Activated T-cell treated with anti-CD3 and anti-CD28 coated beads, Interleukin-2, amount 50 U/mL, for 72 hours (primary cell): ENCODE measurements at places on chromosomes 2 and 18. TPM values are rescaled to one million over a fixed set of nuclear protein-coding genes. Genes with fewer than 3 reads are reported as not detected.

Gene MTA3
- 36.7 TPM for total RNA-seq

Gene KLHL30
- not detected for total RNA-seq

Gene ABI2
- total RNA-seq: 40.1 TPM

Gene CD8B
- 79.3 TPM for total RNA-seq

Gene SATB2
- 0.65 TPM for total RNA-seq

Gene AFF3
- total RNA-seq: 0.39 TPM

Gene CCDC68
- not detected for total RNA-seq

Gene C1QL2
- not detected for total RNA-seq

Gene CUL3
- total RNA-seq: 68.5 TPM

Gene SP100
- total RNA-seq: 217 TPM

Gene SULT6B1
- total RNA-seq: not detected

Gene VWA3B
- total RNA-seq: 0.21 TPM

Gene ACVR1C
- 3.6 TPM for total RNA-seq

Gene CGREF1
- 2.4 TPM for total RNA-seq

Gene COLEC12
- total RNA-seq: 0.05 TPM

Gene ANKRD30B
- total RNA-seq: not detected

Gene PROKR1
- not detected for total RNA-seq

Gene SLC30A3
- 2.3 TPM for total RNA-seq

Gene HMSD
- 68.8 TPM for total RNA-seq

Gene ALKAL2
- 0.60 TPM for total RNA-seq

Gene DNAJC5G
- total RNA-seq: not detected

Gene IL1A
- total RNA-seq: 6.6 TPM

Gene PSMA8
- 0.81 TPM for total RNA-seq

Gene DPP4
- total RNA-seq: 37.6 TPM

Gene MYO7B
- total RNA-seq: 0.50 TPM

Gene NRP2
- total RNA-seq: 2.6 TPM

Gene KIAA2012
- not detected for total RNA-seq

Gene TRIM54
- total RNA-seq: not detected

Gene TMSB10
- total RNA-seq: 1,078 TPM

Gene DSG2
- 3.1 TPM for total RNA-seq

Gene C2orf80
- not detected for total RNA-seq

Gene UCN
- 4.9 TPM for total RNA-seq

Gene L3MBTL4
- 0.12 TPM for total RNA-seq

Gene GALNT3
- 13.1 TPM for total RNA-seq

Gene MPHOSPH10
- 35.8 TPM for total RNA-seq

Gene ALPP
- not detected for total RNA-seq

Gene PRKD3
- total RNA-seq: 20.2 TPM

Gene FBXO48
- total RNA-seq: 3.2 TPM

Gene TUBA4B
- not detected for total RNA-seq

Gene NMUR1
- not detected for total RNA-seq

Gene C18orf32
- 28.7 TPM for total RNA-seq

Gene SLC4A5
- 6.5 TPM for total RNA-seq

Gene REG1B
- total RNA-seq: not detected

Gene EFEMP1
- not detected for total RNA-seq

Gene LHCGR
- not detected for total RNA-seq

Gene SH3RF3
- 1.2 TPM for total RNA-seq

Gene MAB21L4
- total RNA-seq: not detected

Gene POTEJ
- total RNA-seq: not detected

Gene HOXD3
- total RNA-seq: not detected

Gene POU3F3
- not detected for total RNA-seq
